ENCODE measurements at places on chromosomes 7 and 10.

DNA sequence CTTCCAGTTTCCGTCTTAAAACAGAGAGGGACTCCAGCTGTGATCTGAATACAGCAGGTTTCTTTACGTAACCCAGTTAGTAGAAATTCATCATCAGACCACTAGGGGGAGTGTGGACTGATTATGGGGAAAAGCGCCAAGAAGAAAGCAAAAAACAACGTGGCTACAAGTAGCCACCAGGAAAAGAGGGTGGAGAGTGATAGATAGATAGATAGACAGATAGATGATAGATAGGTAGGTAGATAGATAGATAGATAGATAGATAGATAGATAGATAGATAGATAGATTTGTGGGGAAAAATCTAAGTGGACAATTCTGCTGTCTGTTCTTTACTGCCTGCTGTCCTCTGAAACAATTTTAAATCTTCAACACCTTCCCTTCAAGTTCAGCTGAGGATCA is 12.7 kb upstream of the AKR1B10 start:
- DNase-seq, result peak; percentile 22

DNA sequence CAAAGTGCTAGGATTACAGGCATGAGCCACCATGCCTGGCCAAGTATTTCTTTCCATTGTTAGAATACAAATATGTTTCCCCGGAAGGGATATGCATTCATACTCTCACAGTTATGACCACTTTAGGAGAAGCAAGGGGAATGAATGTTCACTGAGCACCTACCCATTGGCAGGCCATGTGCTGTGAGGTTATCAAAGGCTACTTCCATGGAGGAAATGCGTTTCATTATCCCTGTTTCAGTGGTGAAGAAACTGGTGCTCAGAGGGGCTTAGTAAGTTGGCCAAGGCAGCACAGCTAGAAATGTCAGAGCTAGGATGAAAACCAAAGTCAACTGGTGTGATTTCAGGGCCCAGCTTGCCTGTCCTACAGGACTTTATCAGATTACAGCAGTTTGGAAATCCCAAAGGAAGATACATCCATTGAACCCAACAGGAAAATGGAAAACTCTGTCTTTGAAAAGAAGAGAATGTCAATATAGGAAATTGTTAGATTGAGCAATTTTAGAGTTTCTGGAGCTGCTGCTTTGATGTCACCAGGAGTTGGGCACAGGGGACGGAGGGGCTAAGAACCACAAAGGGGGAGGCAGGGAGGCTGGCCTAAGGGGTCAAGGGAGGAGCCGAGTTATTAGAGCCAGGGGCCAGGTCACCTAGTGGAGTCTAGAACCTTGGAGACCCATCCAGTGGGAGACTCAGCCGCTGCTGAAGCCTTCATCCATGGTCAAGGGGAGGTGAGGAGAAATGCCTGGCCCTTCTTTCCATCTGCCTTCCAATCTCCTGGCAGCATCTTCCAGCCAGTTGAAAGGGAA is 319.8 kb downstream of the FRMD4A start:
- no peak for DNase-seq

- peak; percentile 34 for DNase-seq
These were observed 24.1 kb downstream of the FZD1 start for GRCh38 chr7:91288208-91288824.

- DNase-seq, result no peak
These were observed 116.2 kb upstream of the LAMB4 start for GRCh38 chr7:108246227-108246837.

Data from memory B cell (primary cell).